GM04503 (cell line): ENCODE measurements at places on chromosomes 3 and 15.
A peak's percentile ranks its signal among the peaks of the same experiment; 100 is the strongest.

GRCh38 chr15:77567202-77567601, 65.5 kb downstream of the LINGO1 start:
- DNase-seq: no peak

GRCh38 chr3:194871143-194871863, 185.6 kb downstream of the FAM43A start:
- DNase-seq: peak; percentile 46

GRCh38 chr3:142664819-142665218, 59.0 kb upstream of the TRPC1 start:
- no peak for DNase-seq

GRCh38 chr15:62066663-62067447, at the start of gene C2CD4A:
C2CD4A (plus strand) TSS chr15:62066977; CDS start chr15:62067614, 637 bp downstream.
- no peak for DNase-seq

DNA sequence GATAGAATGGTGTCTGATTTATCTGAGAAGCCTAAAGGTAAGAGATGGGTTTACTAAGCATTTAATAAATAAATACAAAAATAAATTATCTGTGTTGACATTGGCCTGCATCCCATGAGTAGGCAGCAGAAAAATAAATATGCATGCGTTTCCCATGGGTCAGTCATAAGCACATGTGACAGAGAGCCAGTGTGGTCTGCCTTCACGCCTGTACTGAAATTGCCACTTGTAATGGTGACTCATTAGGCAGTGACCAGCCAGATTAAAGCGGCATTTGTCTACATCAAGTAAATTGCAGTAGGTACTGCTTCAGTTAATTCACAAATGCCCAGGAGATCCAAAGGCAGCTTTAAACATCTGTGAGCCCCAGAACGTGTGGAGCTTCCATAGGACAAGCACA, 399.6 kb downstream of the NAALADL2 start:
- no peak for DNase-seq

GRCh38 chr15:74144153-74144775, 13.9 kb downstream of the ISLR2 start:
- no peak for DNase-seq

DNA sequence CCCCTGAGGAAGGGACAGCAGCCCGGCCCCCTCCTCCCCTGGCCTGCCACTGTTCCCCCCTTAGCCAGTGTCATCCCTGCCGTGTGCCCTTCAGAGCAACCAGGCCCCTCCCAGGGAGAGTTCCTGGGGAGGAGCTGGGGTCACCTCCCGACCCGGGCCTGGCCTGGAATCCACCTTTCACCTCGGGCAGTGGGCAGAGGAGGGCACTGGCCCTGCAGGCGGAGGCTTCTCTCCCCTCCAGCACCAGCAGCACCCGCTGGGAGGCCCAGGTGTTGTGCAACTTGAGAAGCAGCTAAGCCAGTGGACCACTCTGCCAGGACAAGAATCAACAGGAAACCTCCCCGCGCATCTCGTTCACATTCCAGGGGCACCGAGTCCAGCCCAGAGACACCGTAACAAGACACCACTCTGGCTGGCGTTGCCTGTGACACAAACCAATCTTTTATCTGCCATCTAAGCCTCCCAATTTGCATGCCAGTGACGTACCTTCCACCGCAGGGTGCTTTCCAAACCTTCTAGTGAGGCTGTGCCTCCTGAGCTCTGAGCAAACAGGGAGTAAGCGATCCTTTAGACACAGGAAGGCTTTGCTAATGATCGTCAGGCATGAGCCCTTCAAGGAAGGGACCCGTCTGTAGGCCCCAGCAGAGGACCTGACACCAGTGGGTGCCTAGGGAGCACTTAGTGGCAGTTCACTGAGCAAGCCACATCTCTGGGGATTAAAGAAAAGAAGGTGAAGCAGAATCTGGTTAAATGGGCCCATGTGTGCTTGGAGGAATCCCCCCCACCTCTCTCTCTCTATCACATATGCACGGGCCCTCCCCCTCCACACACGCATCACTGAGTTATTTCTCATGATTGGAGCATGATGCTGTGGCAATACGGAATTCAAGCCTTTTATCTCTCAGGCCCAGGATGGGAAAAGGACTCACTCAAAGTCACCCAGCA, 98.9 kb upstream of the TLE3 start:
- DNase-seq: peak; percentile 97

DNA sequence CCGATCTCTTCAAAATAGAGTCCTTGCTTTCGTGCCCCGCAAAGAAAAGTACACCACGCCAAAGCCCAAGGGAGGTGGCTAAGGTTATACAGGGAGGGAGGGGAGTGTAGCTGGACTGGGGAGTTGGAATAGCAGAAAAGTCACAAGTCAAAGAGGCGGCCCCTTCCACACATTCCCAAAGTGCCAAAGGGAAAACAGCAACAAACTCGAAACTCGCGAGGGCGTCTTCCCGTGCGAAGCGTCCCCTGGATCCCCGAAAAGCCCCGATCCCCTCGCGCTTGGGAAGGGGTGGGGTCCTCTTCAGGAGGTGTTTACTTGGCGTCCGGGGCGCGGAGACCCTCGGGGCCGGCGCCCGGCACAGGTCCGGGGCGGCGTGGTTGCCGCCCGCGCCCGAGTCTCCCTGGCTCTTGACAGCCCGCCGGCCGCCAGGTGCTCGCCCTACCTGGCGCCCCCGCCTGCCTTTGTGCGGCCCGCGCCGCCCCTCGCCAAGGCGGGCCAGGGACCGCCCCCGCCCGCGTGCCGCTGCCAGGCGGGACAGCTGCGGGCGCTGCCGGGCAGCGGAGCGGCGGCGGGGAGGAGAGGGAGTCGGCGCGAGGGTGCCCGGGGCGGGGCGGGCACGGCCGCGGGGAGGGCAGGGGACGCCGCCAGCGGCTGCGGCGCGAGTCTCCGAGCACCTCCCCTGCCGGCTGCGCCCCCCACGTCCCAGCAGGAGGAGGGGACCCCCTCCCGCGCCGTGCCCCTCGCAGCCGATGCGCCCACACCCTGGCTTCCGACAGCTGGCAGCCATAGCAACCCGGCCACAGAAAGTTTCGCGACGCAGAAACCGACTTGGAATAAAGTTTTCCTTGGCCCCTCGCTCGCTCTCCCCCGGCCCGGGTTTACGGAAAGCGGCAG, 966 bp downstream of the MYO1E start:
- DNase-seq: no peak

DNA sequence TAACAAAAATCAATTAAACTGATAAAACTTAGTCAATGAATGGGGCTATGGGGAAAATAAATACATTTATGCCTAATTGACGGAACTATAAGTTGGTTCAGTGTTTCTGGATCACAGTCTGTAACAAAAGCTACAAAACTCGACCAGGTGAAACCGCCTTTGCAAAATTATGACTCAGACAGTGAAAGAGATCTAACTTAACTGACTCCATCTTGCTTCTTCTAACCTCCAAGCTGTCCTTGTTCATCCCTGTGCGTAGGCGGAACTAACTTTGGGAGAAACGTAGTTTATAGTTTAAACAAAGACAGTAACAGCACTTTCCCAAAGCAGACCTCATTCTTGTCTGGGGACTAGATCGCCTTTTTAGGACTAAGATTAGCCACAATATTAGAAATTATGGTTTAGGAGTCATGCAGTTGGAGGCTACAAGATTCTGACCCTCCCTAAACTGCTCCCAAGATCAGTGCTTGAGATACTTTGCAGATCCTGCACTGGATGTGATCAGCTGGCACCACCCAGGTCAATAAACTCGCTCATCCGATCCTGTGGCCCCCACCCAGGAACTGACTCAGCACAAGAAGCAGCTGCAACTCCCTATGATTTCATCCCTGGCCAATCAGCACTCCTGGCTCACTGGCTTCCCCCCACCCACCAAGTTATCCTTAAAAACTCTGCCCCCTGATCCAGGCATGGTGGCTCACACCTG, 7.2 kb upstream of the MFGE8 start:
- no peak for DNase-seq

DNA sequence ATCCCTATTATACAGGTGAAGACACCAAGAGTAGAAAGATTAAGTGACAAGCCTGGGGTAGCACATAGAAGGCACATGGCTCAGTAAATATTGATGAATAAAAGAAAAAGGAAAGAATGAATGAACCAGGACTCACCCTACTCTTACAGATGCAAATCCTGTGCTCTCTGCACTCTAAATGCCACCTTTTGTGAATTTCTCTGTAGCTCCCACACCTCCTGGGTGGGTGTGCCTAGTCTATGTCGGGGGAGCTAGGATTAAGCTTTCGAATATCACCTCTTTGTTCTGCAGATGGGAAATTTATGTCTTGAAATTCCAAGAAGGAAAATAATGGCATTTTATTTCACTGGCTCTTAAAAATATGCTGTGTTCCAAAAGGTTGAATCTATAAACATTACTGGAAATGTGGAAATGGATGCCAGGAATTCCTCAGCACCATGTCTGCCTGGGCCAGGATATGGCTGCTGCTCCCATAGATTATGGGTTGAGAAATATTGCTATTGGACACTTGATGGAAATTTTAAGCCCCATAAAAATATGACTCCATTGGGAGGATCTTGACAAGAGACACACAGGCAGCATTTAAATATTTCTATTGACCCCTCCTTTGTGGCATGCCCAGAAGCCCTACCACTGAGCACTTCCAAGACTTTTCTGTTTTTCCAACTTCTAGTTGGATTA, 43.3 kb downstream of the CCNB2 start:
- DNase-seq: peak; percentile 46
